Prostate gland (tissue), 2 donors: ENCODE measurements at places on chromosomes 1 and 21. TPM values are rescaled to one million over a fixed set of nuclear protein-coding genes. Genes with fewer than 3 reads are reported as not detected.

MYBPHL gene
- total RNA-seq = not detected

MTARC2 gene
- 22.2 TPM for total RNA-seq

MCOLN2 gene
- 6.8 TPM for total RNA-seq

TMEM201 gene
- total RNA-seq = 27.9 TPM

SELL gene
- total RNA-seq = 1.3 TPM

DISP3 gene
- total RNA-seq = 0.80 TPM

CALML6 gene
- total RNA-seq = 0.28 TPM

LCE1E gene
- total RNA-seq = not detected

LMX1A gene
- 0.28 TPM for total RNA-seq

OR2L2 gene
- total RNA-seq = not detected

OR10Z1 gene
- total RNA-seq = not detected

FAM72C gene
- 0.55 TPM for total RNA-seq

C1orf185 gene
- total RNA-seq = not detected

C1orf141 gene
- total RNA-seq = not detected

TIE1 gene
- total RNA-seq = 21.7 TPM

IL10 gene
- total RNA-seq = not detected

SIK1 gene
- total RNA-seq = 0.14 TPM

RNASEL gene
- 10.7 TPM for total RNA-seq

C1orf115 gene
- 26.9 TPM for total RNA-seq

ADAM30 gene
- 2.0 TPM for total RNA-seq

MX2 gene
- total RNA-seq = 4.9 TPM

B3GALT6 gene
- total RNA-seq = 29.6 TPM

PROK1 gene
- total RNA-seq = 75.3 TPM

PADI2 gene
- total RNA-seq = 5.0 TPM

SLC35D1 gene
- total RNA-seq = 13.2 TPM

HAX1 gene
- total RNA-seq = 96.6 TPM

FCRLA gene
- total RNA-seq = not detected

PCP4L1 gene
- total RNA-seq = 10.1 TPM

TEDDM1 gene
- not detected for total RNA-seq

NBPF4 gene
- total RNA-seq = not detected

SPRR2G gene
- not detected for total RNA-seq

STUM gene
- total RNA-seq = 1.9 TPM

ZNF683 gene
- total RNA-seq = not detected

DDR2 gene
- 27.0 TPM for total RNA-seq

C1orf210 gene
- total RNA-seq = 5.5 TPM

DMRTA2 gene
- total RNA-seq = not detected

KRTAP12-2 gene
- not detected for total RNA-seq

CATSPERE gene
- total RNA-seq = 3.9 TPM

PLEKHA6 gene
- 24.5 TPM for total RNA-seq

TMEM125 gene
- total RNA-seq = 29.9 TPM

TMPRSS3 gene
- 0.27 TPM for total RNA-seq

KRTAP7-1 gene
- not detected for total RNA-seq

GPX7 gene
- total RNA-seq = 22.7 TPM

FMO2 gene
- total RNA-seq = 6.5 TPM

TAGLN2 gene
- total RNA-seq = 97.1 TPM
